RKO (cell line): ENCODE measurements at places on chromosomes 6 and 20.

GRCh38 chr20:10763112-10763511, 89.3 kb upstream of the JAG1 start:
- DNase-seq = no peak

- no peak for DNase-seq
Measured at GRCh38 chr6:52293067-52293466, 8.5 kb upstream of the MCM3 start.

GRCh38 chr6:139983555-139984276, 609.3 kb upstream of the CITED2 start:
- no peak for DNase-seq

- DNase-seq = no peak
Measured at GRCh38 chr20:63220696-63221399, 4.9 kb upstream of the YTHDF1 start.

DNA sequence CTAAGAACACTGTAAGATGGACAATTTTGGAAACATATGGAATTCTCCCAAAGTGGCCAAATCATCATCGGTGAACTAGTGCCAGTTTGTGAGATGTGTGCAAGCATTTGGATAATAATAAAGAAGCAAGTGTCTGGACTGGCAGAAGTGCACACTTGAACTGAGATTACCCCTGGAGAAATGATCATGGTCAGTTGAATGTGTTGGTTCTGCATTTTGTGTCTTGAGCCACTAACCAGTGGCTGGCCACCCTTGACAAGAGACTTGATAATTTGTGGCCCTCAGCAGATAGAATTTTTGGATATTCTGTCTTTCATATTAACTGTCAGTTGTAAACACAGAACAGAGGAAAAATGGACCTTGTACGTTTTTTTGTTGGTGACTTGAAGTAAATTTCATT, 37.4 kb downstream of the CITED2 start:
- DNase-seq = no peak

GRCh38 chr6:16688984-16689636, 72.2 kb downstream of the ATXN1 start:
- no peak for DNase-seq

GRCh38 chr6:11373208-11373607, 140.7 kb upstream of the NEDD9 start:
- no peak for DNase-seq

- no peak for DNase-seq
Measured at GRCh38 chr6:18424201-18424600, 37.1 kb downstream of the RNF144B start.

DNA sequence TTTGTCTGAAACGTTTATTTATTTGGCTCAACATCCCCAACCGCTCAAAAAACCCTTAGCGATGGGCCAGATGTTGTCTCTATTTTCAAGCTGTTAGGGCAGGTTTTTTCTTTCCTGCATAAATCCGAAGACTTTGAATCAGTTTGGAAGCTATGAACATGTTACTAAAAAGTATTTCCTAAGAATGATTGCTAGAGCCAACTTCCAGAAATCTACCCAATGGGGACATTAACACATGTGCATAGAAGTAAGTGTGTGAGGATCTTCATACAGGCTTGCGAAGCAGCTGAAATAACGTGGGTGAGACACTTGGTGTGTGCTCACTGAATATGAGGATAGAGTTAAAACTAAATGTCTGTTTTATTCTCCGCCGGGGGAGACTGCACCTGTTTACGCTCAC, 106.8 kb downstream of the BCAS1 start:
- DNase-seq = no peak

GRCh38 chr6:79782792-79783580, 151.9 kb downstream of the SH3BGRL2 start:
- no peak for DNase-seq

- no peak for DNase-seq
Measured at GRCh38 chr20:20365480-20366161, 2.3 kb upstream of the INSM1 start.

DNA sequence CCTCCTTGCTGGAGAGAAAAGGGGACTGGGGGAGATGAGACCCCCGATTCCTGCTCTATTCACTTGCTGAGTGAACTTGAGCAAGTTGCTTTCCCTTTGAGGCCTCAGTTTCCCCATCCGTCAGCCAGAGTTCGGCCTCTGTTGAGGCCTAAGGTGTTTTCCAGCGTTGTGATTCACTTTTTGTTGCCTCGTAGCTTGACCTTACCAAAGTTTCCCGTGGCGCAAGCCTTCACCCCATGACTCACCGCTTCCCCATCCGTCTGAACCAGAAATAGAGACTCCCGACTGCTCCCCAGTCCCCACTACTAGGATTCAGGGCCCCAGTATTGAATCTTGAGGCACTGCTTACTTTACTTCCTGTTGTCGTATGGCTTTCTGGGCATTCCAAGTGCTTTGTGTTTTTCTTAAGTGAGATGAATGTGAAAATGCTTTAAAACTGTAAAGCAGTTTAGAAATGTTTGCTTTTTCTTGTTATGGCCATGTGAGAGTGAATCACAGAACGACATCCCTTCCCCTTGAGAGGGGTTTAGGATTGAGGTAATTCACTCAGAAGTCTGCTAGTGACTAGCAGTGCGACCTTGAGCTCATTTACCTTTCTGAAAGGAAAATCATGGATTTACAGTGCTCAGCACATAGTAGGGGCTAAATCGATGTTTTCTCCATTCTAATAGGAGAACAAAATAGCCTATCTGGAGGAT, 1.2 kb downstream of the CHMP4B start:
- peak; percentile 97 for DNase-seq

- DNase-seq = no peak
Measured at GRCh38 chr20:2986466-2986865, 57.0 kb upstream of the GNRH2 start.

- DNase-seq = peak; percentile 88
Measured at GRCh38 chr6:36985808-36986703, at the start of gene MTCH1. TSS of gene MTCH1 (minus strand) at chr6:36986196. CDS start at chr6:36986173, 23 bp downstream.

- no peak for DNase-seq
Measured at GRCh38 chr20:36317675-36318074, 11.5 kb downstream of the DLGAP4 start.

DNA sequence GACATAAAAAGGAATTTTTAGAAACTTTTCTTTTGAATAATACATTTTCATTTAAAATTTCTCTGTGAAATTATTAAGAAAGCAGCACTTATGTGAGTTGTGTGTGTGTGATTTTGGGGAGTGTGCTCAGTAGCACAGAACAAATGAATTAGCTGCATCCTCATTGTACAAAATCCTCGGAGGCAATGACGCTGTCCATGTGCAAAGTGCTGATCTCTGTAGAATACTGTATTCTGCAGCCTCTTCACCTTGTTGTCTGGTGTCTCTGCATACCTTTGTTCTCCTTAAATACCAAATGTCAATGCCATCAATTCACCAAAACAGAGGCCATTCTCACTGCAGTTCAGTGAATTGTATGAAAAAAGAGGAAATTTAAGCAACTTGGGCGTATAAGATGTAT, 838.4 kb downstream of the QKI start:
- no peak for DNase-seq

- no peak for DNase-seq
Measured at GRCh38 chr6:110874880-110875547, 429 bp downstream of the AMD1 start.

DNA sequence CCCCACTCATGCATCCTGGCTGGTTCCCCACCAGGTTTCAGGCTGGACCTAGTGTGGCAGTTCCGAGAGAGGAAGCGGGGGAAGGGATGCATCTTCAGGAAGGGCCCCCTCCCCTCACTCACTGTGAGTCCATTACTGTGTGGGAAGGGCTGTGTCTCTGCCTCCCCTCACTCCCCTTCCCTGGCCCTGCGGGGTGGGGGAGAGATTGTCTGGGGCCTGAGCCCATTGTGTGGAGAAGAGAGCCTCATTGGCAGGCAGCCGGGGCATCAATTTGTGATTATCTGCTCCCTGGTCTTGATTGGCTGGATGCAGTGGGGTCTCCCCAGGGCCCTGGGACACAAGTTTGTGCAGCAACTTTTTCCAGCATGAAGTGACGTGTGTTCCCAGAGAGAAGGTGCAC, 4.1 kb upstream of the MYT1 start:
- DNase-seq = no peak

DNA sequence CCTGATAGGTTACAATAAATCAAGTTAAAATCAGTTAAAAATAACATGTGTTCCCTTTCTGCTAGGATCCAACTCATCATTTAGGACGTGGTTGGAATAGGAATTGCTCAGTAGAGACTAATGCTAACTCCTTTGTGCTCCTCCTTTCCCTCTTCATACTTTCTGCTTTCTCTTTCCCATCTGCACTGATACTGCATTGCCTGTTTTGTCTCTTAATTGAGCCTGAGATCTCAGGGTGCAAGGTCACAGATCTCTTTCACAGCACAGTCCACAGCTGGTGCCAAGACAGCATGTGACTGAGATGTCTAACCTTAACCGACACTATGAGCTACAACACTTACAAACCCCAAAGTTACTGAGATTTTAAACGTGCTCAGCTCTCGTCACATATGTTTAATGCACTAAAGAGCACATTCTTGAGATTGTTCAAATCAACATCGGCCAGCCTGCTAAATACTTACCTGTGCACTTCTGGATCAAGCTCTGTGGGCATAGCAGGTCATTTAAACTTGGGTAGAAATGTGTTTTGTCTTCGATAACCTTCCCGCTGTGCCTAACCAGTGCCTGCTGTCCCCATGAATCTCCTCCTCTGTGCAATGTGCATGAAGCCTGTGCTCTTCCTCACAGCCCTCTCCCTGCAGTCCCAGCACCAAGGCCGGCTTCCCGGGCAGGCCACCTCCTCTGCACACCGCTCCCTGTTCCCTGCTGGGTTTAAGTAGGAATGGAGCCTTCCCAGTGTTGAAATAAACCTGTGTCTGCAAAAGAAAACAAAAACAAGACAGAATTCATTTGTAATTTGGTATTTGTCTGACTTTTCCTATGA, 39.6 kb upstream of the AFDN start:
- no peak for DNase-seq

GRCh38 chr6:149198265-149198664, 119.2 kb upstream of the TAB2 start:
- DNase-seq = no peak

GRCh38 chr6:138833816-138834539, 38.1 kb downstream of the ECT2L start:
- DNase-seq = no peak

- peak; percentile 61 for DNase-seq
Measured at GRCh38 chr6:133512410-133513016, 271.4 kb downstream of the EYA4 start.
